ENCODE measurements at places on chromosomes 5 and 9.

GRCh38 chr9:26308328-26308727, 584.3 kb downstream of the CAAP1 start:
- DNase-seq: no peak

DNA sequence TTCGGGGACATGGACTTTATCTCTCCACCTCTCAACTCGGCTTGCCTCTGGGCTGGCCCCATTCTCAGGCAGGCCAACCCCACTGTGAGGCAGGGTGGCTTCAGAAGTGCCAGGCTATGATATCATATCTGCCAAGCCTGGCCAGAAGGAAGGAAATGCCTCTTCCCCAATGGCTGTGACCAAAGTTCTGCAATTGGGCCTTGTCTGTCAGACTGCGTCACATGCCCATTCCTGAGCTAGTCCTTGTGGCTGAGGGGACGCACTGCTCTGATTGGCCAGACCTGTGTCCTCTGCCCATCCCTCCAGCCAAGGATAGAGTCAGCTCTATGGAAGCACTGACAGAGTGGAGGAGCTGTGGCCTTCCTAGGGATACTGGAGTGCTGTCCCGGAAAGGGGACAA, 11.9 kb downstream of the SMIM23 start:
- DNase-seq: no peak

GRCh38 chr9:97220894-97221477, 86.5 kb upstream of the CCDC180 start:
- no peak for DNase-seq

GRCh38 chr5:107329850-107330249, 340.9 kb downstream of the EFNA5 start:
- no peak for DNase-seq

DNA sequence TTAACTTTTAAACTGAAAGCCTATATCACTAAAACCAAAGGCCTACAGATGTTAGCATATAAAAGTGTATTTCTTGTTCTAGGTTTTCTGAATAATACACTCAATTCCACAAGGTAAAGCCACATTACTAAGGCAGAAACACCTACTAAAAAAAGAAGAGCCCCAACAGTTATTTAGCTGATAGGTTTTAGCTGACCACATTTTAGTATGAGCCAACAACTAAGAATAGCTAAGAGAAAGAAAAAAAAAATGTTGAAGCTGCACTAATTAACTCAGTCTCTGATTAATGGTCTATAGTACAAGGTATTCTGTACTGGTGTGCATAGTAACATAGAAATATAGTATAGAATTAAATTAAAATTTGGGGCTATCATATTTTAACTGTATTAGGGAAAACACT, 23.5 kb downstream of the ZFR start:
- no peak for DNase-seq

DNA sequence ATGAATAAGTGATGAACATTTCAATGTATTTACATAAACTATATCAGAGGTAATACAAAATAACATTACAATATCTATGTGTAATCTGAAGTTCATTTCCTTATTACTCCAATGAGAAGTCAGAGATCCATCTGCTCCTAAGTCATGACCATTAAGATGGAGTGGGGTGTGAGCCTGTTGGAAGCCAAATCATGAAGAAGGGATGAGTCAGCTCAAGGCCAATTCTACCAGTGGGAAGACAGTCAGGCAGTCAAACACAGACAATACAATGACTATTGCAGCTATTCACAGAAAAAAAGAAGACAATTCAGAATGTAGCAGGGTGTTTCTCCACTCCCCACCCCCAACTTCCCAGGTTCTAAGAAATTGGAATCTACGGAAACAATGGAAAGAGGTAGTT, 155.0 kb downstream of the NFIB start:
- DNase-seq: no peak

GRCh38 chr9:97322105-97322504, 14.6 kb downstream of the CCDC180 start:
- no peak for DNase-seq

Measured in stimulated activated CD4-positive, alpha-beta T cell treated with anti-CD3 and anti-CD28 coated beads, TNF-alpha, amount 100 ng/mL, for 48 hours (primary cell).